ENCODE measurements at places on chromosomes 5 and 9.

GRCh38 chr9:14092344-14092743, 221.6 kb downstream of the NFIB start:
- DNase-seq = no peak

DNA sequence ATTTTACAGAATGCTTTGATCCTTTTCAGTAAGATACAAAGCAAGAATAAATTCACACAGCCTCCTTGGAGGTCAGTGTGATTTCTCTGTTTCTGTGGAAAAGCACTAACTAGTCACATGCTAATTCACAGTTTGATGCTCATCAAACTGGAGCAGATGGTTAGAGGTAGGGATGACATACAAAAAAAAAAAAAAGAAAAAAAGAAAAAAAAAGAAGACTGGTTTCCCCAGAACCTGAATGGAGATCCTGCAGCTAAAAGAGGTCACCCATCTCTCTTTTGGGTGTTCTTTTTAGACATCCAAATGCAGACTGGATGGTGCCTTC, 123.7 kb upstream of the ANKRD55 start:
- no peak for DNase-seq

- no peak for DNase-seq
These were observed 20.1 kb upstream of the ZNF622 start for GRCh38 chr5:16485656-16486055.

- DNase-seq = no peak
These were observed 315.5 kb upstream of the RGMB start for GRCh38 chr5:98458004-98458403.

GRCh38 chr5:85920984-85921383, 696.8 kb upstream of the COX7C start:
- no peak for DNase-seq

GRCh38 chr5:32973646-32974045, 262.5 kb downstream of the NPR3 start:
- DNase-seq = no peak

- DNase-seq = no peak
These were observed 849 bp downstream of the RORB start for GRCh38 chr9:74497748-74498620.

- DNase-seq = no peak
These were observed 27.7 kb upstream of the NSMF start for GRCh38 chr9:137486545-137487453.

GRCh38 chr9:100324594-100325200, 28.0 kb downstream of the TEX10 start:
- DNase-seq = no peak

GRCh38 chr5:171596391-171596878, 177.0 kb downstream of the FGF18 start:
- DNase-seq = no peak

DNA sequence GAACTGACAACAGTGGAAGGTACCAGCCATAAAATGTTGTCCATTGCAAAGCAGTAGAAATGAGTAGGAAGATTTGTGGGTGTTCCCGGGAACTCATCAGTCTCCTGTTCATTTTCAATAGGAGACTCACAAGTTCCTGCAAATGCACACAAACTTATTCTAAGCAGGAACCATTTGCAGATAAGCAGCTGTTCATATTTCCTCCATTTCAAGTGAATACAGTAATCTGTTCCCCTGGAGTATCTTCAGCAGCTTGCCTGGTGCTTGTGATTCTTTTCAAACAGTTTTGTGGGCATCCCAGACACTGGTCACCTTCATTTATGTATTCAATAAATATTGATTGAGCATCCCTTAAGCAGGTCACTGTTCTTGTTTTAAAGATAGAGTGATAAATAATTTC, 1315.5 kb upstream of the C9orf72 start:
- no peak for DNase-seq

GRCh38 chr9:121498150-121498486, 1.5 kb downstream of the GGTA1 start:
- DNase-seq = no peak

DNA sequence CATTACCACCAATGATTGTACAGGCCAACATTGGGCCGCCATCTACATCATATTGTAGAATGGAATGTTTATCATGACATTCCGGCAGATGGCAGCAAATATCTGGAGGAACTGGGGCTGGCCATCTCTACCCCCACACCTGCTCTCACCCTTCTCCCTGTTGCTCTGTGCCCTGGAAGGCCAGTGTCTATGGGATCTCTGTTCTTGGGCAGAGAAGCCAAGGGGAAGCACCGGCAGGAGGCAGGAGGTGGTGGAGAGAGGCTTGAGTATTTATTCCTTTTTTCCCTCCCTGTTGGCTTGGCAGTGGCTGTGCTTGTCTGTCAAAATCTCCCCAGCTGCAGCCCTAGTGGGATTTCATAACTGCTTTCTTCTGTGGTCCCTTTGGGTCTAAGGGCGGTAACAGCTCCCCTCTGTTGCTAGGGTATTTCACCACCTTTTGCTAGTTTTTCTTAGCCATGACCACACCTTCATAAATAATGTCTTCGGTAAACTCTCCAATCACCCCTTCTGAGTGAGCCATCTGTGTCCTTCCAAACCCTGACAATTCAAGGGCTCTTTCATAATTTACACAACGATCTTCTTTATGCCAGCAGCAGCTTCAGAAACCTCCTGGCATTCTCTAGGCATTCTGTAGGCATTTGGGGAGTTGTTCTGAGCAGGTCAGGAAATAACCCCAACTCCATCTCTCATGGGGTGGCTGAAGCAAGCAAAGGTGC, 225.8 kb downstream of the MELK start:
- DNase-seq = no peak

- DNase-seq = no peak
These were observed 912.9 kb upstream of the SEMA6A start for GRCh38 chr5:117487556-117487955.

DNA sequence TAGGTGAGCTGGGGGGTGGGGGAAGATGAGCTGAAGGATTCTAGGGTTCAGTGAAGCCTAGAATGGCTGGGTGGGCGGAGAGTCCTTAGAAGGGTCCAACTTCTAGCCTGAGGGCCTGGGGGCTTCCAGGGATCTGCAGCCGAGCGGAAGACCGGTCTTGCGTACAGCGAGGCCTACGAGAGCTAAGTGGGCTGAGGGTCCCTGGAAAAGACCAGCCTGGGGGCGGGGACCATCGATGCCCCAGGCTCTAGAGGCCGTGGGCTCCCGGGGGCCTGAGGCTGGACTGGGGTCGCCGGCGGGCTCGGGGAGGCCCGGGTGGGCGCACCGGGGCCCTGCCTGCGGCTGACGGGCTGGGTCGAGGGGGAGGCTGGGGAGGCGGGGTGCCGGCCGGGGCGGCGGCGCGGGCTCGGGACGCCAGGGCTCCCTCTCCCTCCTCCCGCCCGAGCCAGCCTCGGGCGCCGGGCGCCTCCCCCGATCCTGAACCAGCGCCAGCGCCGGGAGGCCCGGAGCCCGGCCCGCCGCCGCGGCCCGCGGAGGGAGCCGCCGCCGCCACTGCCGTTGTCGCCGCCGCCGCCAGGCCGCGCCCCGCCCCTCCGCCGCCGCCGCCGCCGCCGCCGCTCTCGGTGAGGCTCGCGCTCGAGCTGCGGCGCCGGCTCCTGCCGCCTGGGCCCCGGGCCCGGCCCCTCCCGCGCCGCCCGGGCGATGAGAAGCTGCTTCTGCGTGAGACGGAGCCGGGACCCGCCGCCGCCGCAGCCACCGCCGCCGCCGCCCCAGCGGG, at the start of gene MVB12B:
Gene MVB12B, plus strand, starts transcription at position 602 of the 778 bp plus-strand sequence. Its CDS starts 101 bp downstream, at position 703.
- DNase-seq = no peak
